ENCODE measurements at places on chromosomes 16 and 17.
A peak's percentile ranks its signal among the peaks of the same experiment; 100 is the strongest.

DNA sequence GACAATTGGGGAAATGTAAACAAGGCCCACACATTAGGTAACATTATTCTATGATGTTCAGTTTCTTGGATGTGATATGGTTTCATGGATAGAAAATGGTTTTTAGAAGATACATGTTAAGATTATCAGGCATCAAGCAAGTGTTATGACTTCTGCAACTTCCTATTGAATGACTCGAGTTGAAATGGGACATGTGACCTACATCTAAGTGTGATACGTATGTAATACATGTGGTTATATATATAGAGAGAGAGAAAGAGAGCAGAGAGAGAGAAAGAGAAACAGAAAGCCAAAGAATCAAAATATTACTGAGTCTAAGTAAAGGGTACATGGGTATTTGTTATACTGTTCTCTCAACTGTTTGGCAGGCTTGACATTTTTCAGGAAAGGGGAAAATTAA is 1.7 kb downstream of the TMEM170A start:
- DNase-seq: no peak

DNA sequence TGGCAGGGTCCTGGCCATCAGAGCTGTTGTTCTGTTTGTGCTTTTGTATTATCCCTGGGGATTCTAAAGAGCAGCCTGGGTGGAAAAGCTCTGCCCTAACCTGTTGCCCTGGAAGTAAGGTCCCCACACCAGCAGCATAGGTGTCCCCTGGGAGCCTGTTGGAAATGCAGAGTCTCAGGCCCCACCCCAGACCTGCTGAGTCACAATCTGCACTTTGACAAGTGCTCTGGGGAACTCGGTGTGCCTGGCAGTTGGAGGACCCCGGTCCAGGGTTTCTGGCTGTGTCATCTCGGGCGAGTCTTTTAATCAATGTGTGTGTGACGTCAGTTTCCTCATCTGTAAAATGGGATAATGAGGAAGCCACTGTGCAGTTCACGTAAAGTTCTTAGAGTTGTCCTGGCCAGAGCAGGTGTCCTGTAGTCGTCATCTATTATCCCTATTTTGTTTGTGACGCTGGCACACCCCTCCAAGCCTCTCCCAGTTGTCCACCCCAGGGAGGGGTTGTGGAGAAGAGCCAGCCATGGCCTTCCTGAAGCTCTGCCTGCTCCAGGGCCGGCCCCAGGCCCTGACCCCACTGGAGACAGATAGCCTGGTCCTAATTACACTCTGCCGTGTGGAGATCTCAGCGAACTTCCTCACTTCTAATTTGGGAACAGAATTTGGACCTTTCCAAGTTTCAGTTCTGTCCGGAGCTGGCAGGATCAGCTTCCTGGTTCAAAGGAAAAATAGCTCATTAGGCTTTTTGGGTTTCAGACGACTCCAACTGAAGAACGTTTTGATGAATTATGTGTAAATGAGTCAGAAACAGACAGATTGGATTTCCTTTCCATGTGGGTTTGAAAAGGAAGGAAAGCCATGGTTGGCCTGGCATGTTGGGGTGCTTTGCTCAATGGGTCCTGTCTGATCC is 295.7 kb upstream of the FOXF1 start:
- DNase-seq: no peak

GRCh38 chr16:11517961-11518360 is 68.8 kb downstream of the LITAF start:
- DNase-seq: no peak

GRCh38 chr16:4273858-4274311 is 1.1 kb upstream of the TFAP4 start:
- no peak for DNase-seq

DNA sequence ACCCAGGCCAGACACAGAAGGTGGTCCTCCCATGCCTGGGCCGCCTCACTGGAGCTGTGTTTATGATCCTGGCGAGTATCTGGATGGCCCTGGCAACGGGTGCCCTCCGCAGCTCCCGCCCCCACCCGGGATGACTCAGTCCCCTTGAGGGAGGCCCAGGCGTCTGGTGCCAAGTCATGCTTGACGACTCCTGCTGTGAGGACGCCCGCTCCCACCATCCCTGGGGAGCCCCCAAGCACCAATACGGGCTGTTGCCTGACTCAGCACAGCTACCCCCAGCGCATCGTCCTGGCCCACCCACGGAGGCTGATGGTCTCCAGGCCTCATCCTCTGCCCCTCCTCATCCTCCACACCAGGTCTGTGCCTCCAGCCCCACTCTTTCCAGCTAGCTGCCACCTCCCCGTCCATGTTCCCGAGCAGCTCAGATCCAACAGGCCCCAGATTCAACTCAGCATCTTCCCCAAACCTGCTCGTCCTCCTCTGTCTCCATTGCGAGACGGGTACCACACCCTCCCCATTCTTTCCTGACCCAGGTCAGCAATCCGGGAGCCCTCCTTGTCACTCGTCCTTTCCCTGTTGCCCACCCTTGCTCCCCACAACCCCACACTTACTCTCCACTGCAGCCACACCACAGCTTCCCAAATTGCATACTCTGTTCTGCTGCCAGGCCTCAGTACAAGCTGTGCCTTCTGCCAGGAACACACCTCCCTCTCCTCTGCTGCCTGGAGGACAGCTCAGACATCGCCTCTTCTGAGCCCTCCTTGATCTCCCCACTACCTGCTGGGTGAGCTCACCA is 2.6 kb downstream of the CAMKK1 start:
- DNase-seq: no peak

- no peak for DNase-seq
Observed at GRCh38 chr16:24541233-24541933, 2.0 kb downstream of the RBBP6 start.

DNA sequence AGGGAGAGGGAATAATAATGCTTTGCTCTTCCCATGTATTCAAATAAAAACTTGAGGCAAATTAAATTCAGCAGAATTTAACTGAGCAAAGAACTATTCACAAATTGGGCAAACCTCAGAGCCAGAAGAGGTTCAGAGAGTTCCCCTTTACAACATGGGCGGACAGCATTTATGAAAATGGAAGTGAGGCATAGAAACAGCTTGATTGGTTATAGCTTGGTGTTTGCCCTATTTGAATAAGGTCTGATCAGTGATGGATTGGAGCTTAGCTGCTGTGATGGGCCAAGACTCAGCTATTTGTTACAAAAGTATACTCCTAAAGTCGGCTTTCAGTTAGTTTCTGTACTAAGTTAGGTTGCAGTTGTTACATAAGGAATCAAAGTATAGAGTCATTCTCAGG is 63.0 kb downstream of the TMEM100 start:
- DNase-seq: no peak

- no peak for DNase-seq
Observed at GRCh38 chr17:38476549-38476948, 48.3 kb downstream of the ARHGAP23 start.

GRCh38 chr16:30084816-30085159 is 6.9 kb downstream of the TBX6 start:
- no peak for DNase-seq

DNA sequence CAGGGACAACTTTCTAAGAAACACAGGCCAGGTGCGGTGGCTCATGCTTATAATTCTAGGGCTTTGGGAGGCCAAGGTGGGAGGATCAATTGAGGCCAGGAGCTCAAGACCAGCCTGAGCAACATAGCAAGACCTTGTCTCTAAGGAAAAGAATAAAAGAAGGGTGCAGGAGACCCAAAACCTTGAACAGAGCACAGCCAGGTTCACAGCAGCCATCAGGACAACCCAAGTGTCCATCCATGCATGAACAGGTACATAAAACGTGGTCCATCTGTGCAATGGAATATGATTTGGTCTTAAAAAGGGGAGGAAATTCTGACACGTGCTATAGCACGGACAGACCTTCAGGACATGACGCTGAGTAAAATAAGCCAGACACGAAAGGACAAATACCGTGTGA is 91.0 kb downstream of the PGS1 start:
- no peak for DNase-seq

DNA sequence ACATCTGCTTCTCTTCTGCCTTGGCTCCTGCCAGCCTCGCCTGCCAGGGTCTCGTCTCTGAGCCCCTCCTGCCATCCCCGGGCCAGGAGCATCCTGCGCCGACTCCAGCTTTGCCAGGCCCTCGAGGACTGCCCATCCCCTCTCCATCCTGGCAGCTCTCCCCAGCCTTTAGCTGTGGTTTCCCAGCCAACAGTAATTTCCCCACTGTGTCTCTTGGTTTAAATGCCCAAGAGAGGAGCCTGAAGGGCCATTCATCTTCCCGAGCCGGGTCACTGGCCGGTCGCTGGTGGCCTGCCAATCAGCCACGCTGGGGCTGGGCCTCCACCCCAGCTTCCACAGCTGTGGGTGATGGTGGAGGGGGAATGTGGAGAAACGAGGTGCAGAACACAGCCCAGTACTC is 47.8 kb downstream of the MRC2 start:
- DNase-seq: no peak

- no peak for DNase-seq
Observed at GRCh38 chr16:49524947-49525315, 151.3 kb downstream of the C16orf78 start.

DNA sequence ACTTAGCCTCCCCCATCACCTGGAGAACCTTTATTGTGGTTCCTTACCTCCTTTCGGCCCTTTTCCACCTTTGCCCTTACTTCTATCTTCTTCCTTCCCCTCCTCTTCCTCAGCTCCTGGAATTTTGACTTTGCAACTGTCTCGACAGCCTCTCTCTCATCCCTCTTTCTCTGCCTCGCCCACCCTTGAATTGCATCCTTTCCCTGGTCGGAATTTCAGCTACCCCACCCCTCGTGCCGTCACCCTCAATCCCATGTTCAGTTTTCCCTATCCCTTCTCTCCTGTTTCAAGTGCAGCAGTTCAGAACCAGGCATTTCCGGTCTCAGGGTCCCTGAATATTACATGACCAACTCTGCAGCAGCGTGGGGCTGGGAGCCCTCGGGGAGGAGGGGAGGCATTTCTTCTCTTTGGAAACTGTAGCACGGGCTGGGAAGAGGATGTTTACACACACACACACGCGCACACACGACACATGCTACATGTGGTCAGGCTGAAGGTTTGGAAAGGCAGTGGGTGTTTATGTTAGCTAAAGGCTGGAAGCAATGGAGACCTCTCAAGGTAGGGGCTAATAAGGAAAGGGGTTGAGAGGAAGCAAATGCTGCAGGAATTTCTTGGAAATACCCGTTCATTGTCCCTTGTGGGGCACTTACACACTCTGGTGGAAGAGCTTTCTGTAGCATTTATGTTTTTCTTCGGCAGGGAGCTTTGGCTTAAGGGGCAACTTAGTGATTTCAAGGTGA is 971 bp downstream of the MINK1 start:
- peak; percentile 6 for DNase-seq

GRCh38 chr16:55944377-55944802 is 69.2 kb upstream of the CES5A start:
- peak; percentile 51 for DNase-seq

GRCh38 chr17:28946239-28946638 is 5.1 kb downstream of the PHF12 start:
- DNase-seq: no peak

DNA sequence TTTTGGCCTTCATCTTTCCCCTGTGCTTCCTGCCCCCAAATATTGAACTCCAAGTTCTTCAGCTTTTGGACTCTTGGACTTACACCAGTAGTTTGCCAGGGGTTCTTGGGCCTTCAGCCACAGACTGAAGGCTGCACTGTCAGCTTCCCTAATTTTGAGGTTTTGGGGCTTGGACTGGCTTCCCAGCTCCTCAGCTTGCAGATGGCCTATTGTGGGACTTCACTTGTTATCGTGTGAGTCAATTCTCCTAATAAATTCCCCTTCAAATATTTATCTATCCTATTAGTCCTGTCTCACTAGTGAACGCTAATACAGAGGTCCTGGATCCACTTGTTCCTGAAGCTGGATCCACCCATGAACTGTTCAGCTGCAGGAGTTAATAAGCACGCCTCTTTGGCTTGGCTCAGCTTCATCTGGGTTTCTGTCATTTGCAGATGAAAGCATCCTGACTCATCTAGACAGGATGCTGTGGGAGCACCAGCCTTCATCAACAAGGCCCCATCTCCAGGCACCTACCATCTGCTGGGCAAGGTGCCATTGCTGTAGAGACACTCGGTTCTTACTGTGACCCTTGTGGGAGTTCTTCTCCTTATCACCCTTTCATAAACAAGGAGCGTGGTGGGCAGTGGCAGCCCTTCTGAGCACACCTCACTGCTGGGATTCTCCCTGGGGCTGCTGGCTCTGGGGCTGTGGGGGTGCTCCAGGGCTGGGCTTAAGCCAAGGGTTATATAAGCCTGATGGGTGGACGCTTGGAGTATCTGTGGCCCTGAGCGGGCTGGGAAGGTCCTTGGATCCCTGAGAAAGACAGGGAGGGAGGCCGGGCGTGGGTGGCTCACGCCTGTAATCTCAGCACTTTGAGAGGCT is 23.1 kb downstream of the LAT start:
- no peak for DNase-seq

DNA sequence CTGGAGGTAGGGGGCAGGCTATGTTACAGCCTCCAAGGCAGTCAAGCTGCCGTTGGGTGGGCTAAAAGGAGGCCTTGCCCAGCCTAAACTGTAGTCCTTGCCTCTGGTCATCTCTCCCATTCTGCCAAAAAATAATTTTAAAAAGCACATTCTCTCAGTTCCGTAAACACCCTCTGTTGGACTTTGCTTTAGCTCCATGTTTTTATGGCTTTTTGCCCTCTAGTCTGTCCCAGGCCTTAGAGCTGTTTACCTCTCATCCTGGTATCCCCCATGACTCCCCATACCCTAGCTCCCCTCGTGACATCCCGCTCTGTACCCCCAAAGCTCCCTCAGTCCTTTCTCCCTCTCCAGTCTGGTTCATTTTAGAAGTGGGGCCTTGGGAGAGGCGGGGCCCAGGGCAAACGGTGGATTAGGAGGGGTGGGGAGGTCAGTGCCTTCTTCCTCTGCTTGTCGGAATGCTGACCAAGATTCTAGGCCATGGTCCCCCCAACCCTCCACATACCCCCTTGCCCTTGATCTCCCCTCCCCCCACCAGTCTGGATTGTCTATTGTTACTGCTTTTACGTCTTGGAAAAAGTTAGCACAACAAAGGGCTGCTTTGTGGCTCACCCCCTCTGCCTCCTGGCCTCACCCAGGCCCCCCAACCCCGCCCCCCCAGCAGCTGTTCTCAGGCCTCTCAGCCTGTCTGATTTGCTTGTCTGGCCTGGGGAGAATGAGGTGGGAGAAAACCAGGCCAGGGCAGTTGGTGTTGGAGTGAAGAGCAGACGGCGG is 18.4 kb downstream of the GJD3 start:
- DNase-seq: no peak

DNA sequence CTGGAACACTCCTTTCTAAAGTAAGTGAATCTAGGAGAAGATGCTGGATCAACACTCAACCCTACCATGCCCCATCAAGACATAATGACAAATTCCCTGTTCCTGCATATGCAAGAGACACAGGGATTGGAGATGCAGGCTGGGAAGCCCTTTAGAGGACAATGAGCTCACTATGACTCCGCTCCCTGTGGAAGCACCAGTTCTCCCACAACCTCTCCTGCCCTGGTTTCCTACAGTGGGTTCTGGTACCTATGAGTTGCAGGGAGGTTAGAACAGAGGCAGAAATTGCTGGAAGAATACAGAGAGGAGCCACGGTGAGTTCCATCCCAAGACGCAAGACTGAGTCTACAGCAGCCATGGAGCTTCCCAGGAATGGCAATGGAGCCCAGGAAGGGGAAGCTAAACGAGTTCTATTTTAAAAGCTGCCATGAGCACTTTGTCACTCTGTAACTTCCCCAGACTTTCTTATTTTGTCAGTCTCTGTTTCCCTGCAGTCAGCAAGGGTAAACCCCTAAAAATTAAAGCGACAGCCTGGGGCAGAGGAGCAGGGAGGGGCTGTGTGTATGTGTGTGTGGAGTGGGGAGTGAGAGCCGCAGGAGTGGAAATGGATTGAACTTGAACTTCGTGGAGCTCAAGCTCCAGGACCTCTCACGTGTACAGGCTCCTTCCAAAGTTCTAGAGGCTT is 42.3 kb upstream of the PIK3R6 start:
- DNase-seq: no peak

Measured in NCI-H2081 (cell line).